ENCODE measurements at places on chromosomes 7 and 10.
A peak's percentile ranks its signal among the peaks of the same experiment; 100 is the strongest.

GRCh38 chr10:31581741-31582323, 262.8 kb downstream of the ZEB1 start:
- no peak for DNase-seq

DNA sequence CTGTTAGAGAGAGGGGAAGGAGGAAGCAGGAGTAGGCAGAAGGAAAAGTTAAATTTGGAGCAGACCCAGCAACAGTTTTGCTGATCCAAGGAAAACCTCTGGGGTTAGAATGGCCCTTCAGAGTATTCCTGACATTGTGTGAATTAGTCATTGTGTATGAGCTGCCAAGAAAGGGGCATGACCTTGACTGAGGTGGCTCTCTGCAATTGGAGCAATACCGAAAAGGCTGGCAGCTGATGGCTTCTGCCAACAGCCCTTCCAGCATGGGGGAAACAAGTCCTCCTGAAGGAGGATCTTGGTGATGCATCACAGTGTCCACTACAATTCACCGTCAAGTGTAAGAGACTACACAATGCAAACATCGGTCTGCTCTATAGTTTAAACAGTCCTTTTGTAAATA, 20.6 kb upstream of the WASL start:
- DNase-seq = no peak

- DNase-seq = no peak
Measured at GRCh38 chr7:1854866-1855724, 185.0 kb downstream of the ELFN1 start.

GRCh38 chr10:35336921-35337823, 863 bp downstream of the CCNY start:
- DNase-seq = peak; percentile 37

GRCh38 chr7:52571026-52571425, 464.4 kb upstream of the POM121L12 start:
- DNase-seq = no peak

DNA sequence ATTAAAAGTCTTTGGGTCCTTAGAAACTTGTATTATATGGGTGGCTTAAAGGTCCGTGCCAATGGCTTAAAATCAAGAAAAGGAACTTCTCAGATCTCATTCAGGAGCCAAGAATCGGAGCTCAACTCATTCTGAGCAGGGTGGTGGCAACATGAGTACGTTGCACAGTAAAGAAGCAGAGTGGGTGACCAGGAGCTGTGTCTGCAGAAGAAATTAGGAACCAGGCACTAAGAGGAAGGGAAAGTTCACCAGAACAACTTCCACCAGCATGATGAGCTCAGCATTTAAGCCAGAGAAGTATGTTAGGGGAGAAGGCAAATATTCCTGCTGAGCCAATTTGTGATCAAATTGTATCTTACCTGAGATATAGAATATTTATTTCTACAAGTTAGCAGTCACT, 236.0 kb upstream of the NRP1 start:
- no peak for DNase-seq

- DNase-seq = no peak
Measured at GRCh38 chr10:117160567-117160966, 22.5 kb upstream of the VAX1 start.

- DNase-seq = no peak
Measured at GRCh38 chr7:5322621-5323410, 40.1 kb downstream of the SLC29A4 start.

DNA sequence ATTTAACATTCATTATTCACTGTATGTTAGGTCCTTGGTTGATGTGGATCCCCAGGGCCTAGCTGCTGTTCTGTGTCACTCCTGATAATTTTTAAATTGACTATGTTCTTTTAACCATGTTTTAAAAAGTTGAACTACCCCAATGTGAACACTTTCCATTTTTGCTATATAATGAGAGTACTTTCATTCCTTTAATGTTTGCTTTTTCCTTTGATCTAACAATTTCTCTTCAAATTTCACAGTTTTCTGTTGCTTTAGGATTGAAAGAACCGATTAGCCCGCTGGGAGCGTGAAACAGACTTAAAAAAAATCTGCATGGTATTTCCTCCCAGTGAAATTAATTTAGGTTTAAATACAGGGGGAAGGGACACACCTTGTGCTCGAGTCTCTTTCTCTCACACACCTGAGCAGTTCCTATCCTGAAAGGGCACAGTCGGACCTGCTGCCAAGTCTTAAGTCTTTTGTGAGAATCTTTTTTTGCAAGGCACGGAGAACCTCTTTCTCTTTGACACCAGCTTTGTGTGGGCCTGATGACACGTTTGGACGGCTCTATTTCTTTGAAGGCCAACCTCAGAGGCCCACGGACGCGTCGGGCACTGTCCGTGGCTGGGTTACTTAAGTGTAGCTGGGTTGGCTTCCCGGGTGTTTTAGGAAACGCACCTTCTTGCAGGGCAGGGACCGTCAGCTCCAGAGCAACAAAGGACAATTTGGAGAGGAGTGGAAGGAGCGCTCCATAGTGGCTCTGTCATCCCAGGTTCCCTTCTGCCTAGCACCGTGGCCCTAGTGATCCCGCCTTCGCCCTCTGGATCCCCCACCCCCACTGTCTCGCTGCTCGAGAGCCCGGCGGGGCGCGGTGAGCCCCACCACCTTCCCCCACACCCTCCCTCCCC, 1.0 kb upstream of the CHN2 start:
- DNase-seq = peak; percentile 11

GRCh38 chr10:17835688-17836087, 26.5 kb downstream of the MRC1 start:
- DNase-seq = no peak

Data from neuronal stem cell (in vitro differentiated cells).